Kidney glomerular epithelial cell (primary cell): ENCODE measurements at places on chromosomes 3 and 15.
A peak's percentile ranks its signal among the peaks of the same experiment; 100 is the strongest.

DNA sequence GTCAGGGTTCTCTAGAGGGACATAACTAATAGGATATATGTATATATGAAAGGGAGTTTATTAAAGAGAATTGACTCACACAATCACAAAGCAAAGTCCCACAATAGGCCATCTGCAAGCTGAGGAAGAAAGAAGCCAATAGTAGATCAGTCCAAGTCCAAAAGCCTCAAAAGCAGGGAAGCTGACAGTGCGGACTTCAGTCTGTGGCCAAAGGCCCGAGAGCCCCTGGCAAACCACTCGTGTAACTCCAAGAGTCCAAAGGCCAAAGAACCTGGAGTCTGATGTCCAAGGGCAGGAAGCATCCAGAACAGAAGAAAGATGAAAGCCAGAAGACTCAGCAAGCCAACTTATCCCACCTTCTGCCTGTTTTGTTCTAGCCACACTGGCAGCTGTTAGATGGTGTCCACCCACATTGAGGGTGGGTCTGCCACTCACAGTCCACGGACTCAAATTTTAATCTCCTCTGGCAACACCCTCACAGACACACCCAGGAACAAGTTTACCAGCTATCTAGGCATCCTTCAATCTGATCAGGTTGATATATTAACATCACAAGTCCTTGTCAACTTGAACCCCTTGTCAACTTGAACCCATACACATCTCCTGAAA, 54.2 kb upstream of the ACAD9 start:
- no peak for DNase-seq

- peak; percentile 2 for DNase-seq
Measured at GRCh38 chr15:82950746-82951370, 1.7 kb downstream of the HOMER2 start.

DNA sequence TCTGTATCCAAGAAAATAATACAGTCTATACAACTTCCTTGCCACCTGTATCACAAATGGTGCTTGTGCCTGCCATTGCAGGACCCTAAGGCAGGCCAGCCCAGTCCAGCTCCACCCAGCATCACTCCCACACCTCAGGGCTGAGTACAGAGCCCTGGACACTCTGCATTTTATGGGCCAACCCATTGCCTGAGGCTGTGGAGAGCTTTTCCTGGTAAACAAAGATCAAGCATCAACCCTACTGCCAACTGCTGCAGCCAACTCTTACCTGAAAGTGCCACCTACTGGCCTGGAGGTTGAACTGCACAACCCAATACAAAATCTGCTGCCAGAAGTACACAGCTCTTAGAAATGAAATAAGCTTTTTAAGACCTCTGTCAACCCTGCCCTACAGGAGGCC, 1082.2 kb downstream of the NAALADL2 start:
- peak; percentile 5 for DNase-seq

GRCh38 chr3:126494970-126495230, 19.2 kb upstream of the ZXDC start:
- no peak for DNase-seq

GRCh38 chr15:90665288-90666134, 51.6 kb upstream of the BLM start:
- peak; percentile 10 for DNase-seq

GRCh38 chr3:125317761-125318160, 57.4 kb downstream of the ZNF148 start:
- no peak for DNase-seq

DNA sequence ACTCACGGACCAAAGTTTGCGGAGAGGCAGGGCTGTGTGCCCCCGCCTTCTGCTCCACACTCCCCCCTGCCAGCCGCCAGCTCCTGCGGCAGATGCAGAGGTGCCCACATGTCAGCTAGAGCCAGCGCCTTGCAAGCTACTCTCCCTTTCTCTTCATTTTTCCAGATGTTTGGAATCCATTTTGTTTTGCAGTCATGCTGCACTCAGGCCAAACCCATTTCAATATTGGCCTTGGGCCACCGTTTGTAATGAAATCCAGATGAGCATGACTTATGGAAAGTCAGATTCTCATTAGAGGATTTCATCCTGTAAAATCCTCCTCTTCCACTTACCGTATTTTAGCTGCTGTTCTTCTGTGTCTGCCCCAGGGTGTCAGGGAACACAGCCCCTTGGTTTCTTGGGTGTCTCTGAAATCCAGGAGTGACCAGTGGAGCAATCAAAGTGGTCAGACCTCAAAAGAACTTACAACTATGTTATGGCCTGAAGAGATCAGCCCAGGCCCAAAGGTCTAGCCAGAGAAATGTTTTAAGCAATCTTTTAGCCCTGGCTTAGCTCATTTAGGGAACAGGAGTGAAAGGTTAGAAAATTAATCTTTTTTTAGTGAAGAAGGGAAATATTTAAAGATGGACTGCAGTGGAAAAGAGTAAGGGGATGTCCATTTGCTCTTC, 65.8 kb downstream of the AAGAB start:
- no peak for DNase-seq

GRCh38 chr3:11661827-11662226, 18.1 kb upstream of the VGLL4 start:
- no peak for DNase-seq

DNA sequence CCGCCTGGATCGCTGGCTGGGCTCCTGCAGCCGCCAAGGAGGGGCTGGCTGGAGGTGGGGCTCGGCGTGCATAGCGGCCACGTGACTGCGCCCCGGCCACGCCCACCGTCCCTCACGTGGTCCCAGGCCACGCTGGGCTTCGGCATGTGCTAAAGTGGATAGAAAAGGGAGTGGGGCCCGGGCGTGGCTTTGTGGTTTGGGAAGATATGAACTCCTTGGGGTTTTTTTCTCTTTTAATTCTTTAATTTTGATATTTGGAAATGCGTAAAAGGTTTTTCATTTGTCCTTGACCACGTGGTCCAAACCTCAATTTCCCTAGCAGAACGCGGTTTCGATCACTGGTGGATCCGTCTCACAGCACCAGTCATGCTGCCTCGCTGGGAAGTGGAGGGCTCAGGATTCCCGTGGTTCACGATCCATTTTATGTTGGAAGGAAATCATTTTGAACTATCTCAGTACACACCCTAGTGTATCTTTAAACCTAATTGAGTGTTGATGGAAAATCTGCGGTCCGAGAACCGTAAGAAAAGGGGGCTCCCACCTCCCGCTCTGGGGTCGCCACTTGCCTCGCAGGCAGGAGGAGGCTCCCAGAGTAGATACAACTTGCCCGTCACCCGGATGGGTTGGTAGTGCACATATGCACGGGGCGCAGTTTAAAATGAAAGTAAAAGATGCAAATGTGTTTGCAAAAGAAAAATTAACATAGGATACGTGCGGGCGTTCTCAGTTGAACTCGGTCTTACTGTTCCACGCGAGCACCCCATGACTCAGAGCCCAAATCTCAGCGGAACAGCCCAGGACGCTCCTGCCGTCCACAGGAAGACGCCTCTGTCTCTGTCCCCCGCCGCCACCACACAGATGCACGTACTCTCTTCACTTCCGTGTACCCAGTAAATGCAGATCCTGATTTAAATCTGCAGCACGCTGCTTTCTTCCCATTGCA, 141.9 kb downstream of the PGPEP1L start:
- DNase-seq, result peak; percentile 59

GRCh38 chr3:194987571-194988494, 283.1 kb downstream of the XXYLT1 start:
- DNase-seq, result no peak

DNA sequence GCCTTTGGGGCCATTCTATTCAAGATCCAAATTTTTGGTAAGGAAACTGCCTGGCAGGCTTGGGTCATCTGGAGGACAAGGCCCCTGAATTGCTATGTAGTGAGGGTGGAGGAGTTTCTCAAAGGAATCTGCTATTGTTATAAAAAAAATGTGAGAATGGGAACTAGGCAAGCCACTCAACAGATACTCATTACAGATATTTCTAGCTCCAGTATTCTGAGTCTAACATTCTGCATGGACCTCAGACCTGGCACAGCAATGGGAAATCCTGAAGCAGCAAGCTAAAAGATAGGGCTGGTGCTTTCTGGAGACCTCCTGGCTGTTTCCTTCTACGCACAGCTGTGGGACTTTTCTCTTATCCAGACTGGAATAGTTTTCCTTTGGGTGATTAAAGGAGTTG, 430.7 kb upstream of the RBMS3 start:
- peak; percentile 51 for DNase-seq

- DNase-seq, result no peak
Measured at GRCh38 chr3:151135541-151136337, 50.3 kb downstream of the MED12L start.

DNA sequence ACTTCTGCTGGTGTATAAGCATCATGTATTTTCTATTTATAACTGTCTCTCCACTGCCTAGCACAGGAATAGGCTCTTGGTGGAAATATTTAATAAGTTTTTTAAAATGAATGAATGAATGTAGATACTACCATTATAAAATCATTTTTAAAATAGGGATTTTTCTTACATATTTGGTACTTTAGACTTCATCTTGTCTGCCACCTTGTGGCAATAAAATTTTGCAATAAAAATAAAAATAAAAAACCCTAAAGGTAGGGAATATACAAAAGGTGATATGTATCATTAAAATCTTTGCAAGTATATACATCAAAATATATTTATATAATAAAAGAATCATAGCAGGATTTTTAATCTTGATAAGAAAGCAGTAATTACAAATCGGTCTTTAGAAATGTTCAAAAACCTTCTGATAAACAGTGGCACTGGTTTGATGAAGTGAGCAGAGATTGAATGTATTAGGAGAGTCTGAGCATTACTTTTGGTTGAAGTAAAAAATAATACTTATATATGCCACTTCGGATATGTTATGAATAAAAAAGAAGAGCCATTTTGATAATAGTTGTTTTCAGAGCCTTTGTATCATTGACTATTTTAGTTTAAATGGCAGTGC, 95.2 kb downstream of the SPATA16 start:
- peak; percentile 14 for DNase-seq

DNA sequence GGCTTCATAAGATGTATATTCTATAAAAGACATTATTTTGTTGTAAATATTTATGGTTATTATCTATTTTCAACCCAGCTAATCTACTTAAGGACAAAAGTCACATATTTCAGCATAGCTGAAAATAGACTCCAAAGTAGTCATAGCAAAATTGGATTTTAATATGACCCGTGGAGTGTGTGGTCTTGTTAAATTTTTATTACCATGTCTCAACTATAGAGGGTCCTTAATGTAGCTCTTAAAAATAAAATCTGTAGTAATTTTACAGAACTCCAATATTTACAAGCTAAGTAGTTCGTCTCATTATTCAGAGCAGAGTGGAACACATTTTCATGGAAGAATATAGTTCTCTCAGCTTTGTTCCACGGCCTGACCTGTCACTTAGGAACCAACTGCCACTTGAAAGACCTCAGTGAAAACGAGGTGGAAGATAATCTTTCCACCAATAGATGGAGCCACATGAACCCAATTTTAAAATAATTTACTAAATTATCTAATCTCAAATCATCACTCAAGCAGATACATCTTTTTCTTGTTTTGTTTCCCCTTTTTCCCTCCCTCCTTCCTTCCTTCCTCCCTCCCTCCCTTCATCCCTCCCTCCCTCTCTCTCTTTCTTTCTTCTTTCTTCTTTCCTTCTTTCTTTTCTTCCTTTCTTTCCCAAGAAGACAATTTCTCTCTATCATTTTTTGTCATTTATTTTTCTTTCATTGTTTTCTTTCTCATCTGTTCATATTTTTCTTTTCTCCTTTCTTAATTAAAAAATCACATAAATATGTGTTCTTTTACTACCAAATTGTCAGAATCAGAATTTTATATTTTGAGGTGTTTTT, 97.2 kb downstream of the CLDN1 start:
- peak; percentile 50 for DNase-seq

- DNase-seq, result peak; percentile 90
Measured at GRCh38 chr15:57356636-57357035, 19.7 kb upstream of the CGNL1 start.

DNA sequence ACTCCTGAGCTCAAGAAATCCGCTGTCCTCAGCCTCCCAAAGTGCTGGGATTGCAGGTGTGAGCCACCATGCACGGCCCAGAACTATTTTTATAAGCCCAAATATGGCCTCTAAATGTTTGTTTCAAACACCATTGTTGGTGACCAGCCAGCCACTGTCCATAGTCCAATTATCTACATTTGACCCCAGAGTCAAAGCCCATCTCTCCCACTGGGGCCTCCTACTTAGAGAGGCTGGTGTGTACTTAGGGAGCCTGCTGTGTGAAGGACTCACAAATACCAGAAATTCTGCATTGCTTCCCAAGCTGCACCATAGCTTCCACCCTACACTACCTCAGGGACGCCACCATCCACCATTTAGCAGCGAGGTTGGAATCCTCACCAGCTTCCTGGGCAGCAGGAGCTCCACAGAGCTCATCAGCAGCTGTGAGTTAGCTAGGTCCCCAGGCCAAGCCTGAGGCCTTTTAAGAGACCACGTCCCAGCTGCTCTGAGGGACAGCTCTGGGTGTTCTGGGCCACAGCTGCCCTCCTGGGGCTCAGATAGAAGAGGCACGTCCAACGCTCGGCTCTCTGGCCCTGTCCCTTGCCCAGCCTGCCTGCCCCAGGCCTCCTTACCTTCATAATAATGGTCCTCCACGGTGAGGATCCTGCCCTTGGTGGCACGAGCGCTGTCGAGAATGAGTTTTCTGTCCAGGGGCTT, 29.5 kb downstream of the TKT start:
- no peak for DNase-seq

- DNase-seq, result no peak
Measured at GRCh38 chr3:66582721-66583423, 82.0 kb upstream of the LRIG1 start.

DNA sequence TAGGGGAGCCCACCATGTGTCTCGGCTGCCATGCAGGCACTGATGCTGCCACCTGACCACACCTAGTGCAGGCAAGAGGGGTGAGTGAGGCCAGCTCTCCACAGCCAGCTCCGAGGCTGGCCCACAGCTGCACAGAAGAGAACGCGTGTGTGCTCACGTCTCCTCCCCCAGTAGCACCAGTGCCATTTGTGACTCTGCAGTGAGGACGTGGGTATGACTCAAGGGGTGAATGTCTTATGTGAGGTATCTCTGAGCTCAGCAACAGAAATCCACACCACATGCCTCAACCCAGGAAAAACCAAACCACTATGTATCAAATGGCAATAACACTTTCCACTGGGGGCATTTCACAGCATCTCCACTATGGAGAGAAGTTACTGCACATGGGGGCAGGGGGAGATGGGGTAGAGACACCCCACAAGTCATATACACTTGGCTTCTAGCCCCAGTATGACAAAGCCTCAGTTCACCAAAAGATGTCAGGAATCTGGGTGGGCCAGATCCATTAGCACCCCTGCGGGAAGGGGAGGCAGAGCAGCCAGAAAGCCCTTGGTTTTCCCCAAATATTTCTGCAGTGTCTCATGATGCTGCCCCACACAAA, 87.6 kb downstream of the LRIG1 start:
- no peak for DNase-seq

DNA sequence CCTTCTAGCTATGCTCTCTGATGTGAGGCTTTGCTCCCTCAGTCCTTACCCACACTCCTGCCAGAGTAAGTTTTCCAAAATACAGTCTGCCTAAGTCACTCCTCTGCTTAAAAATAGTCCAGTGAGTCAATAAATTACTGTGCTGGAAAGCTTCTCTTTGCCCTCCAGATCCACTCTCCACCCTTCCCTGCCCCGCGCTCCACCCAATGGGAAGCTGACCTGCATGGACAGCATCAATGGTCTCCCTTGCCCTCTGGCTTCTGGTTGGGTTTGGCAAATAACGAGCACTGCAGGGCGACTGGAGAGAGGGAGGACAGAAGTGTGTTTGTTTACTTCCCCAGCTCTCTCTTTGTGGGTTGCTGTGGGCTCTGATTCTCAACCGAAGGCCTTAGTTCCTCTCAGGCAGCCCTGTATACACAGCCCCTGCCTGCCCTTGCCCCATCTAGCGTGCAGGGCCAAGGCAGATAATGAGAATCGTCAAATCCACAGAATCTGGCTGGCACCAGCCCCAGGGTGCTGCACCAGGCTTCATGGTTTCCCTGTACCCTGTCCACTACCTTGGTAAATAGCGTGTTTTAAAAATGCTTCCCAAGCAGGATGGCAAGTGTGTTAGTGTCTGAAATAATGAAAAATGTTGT, 110.4 kb downstream of the ADAMTSL3 start:
- DNase-seq, result no peak
